ENCODE measurements at places on chromosomes 4 and X.

GRCh38 chr4:111806331-111806730 is 338.9 kb upstream of the FAM241A start:
- no peak for DNase-seq

DNA sequence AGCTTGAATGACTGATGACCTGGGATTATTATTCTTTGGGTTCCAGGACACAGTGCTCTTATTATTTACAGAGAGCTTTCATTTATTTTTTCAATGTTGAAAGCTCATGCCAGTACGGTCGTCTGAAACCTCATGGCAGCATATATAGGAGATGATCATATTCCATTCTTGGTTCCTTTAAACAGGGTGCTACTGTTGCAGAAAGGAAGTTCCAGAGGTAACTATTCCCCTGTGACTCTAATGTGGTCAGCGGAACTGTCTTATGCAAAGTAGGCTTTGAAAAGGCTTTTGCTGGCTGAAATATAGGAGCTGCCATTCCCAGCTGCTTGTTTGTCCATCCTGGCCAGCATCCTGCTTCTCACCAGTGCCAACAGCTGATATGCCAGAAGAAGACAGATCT is 208.3 kb upstream of the LEF1 start:
- no peak for DNase-seq

- no peak for DNase-seq
These were observed 45.1 kb upstream of the PPARGC1A start for GRCh38 chr4:23934915-23935314.

DNA sequence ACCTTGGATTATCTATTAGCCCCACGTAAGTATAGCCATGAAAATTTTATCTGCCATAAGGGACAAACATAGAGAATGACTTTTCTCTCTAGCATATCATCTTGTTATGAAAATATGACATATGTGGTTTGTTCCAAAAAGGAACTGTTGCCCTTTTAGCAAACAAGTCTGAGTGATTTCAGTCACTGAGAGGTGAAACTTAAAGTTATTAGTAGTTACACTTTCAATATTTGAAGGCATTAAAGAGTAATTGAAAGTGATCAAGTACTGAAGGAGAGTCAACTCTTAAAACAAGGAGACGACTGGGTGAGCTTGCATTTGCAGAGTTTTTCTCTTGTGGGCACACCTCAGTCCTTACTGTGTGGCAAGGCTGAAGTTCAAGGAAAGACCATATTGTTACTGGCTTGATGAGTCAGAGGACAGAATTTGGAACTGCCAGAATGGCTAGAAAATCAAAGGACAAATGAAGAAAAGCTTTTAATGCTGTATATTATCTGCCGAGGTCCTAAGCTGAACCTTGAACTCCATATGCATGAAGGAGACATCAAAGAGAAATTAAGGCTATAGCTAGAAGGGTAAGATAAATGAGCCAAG is 205.1 kb upstream of the EMCN start:
- DNase-seq: no peak

GRCh38 chr4:79083406-79084010 is 144.3 kb upstream of the PAQR3 start:
- no peak for DNase-seq

- DNase-seq: no peak
These were observed 173.6 kb downstream of the RAP1GDS1 start for GRCh38 chr4:98434816-98435215.

DNA sequence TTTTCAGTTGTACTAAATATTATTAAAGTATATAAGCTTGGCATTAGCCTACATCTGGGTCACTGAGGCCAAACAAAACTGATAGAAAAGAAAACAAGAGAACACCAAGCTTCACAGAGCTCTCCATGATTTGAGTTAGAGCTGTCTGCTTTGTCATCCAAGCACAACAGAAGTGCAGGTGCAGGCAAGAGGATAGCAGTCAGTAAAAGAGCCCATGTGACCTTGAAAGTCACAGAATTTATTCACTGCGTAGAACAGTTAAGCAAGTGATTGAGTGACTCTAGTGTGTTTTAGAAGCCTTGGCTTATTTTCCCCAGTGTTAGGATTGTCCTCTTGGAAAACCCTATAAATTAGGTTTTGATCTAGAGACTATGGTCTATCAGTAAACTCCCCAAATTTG is 49.4 kb upstream of the PRDM5 start:
- DNase-seq: no peak

All from NCI-H446 treated with DMSO at 0.1 percent for 48 hours (cell line).